ENCODE measurements at places on chromosomes 1 and 21.

DNA sequence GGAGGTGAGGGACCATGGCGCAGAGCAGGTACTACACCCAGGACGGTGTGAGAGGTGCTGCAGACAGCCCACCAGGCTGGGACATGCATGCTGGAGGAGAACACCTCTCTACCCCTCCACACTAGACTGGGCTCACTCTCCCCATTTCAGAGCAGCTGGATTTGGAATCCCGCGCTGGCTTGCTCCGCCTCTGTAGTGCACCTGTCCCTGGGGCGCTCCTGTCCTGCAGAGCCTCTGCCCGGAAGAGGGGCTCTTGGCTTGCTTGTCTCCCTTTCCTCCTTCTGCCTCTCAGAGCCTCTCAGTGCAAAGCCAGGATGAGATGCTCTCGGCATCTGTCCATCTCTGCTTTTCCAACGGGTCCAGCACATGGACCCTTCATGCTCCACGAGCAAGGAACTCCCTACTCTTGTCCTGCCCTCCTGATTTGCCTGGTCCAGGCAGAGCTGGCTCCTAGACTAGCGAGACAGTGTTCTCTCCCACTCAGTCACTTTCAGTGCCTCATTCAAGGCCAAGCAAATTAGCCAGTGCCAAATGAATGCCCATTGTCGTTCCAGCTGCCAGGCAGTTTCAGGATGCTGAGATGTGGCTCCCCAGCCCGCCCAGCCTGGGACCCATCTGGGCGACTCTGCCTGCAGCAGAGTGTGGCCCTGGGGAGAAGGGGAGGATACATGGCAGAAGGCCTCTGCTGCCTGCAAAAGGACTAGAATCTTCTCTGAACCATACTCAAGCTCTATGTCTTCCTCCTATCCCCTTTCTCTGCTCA lies 33.7 kb downstream of the CDCA8 start:
- peak; percentile 50 for DNase-seq

DNA sequence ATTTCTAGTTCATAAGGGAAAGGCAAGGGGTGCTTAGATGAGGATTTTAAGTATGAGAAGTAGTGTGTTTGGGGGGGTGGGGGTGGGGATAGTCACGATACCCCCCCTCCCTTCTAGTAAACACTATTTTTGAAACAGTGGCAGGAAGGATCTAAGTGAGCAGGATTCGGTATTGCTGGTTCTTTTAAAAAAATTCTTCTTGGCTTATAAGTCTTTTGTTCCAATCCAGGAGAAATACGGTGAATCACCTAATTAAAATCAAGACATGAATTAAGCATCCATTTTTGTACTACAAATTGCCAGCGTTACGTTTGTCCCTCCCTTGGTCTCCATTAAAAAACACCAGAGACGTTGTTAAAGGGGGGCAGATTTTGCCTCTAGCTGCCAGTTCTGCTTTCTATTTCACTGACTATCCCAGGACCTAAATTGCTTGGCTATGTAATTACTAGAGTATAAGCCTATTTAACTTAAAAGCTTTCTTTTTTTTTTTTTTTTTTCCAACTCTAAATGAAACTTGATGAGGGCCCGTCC lies 911 bp downstream of the LMO4 start:
- DNase-seq, result no peak

GRCh38 chr1:112937495-112937894 lies 18.5 kb downstream of the SLC16A1 start:
- peak; percentile 52 for DNase-seq

DNA sequence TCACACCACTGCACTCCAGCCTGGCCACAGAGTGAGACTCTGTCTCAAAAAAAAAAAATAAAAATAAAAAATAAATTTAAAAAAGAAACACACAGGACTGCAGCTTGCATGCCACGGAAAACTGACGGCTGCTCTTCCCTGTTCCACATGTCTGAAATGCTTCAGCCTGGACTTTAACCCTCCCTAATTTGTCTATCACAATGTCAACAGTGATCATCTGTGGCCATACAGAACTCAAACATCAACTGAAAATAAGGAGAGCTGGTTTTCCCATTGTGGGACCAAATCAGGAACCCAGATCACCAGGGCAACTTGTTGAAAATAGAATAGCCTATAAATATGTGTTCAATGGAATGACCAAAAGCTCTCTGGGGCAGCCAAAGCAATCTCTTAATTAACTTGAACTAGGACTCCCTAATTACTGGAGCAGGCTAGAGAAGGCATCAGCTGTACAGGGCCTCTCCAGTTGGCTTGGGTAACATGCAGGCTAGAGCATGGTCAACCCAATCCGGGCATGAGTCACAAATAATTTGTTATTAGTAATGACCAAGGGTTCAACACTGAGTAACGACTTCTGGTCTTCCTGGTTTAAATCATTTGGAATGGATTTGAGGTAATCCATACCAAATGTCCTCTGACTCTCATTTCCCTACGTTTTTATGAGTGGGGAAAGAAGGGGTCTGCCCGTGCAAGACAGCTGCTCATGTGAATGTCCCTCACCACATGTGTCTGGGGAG lies 62.7 kb upstream of the KAZN start:
- no peak for DNase-seq

- DNase-seq, result no peak
Measured at GRCh38 chr1:233916706-233917105, 12.2 kb downstream of the SLC35F3 start.

DNA sequence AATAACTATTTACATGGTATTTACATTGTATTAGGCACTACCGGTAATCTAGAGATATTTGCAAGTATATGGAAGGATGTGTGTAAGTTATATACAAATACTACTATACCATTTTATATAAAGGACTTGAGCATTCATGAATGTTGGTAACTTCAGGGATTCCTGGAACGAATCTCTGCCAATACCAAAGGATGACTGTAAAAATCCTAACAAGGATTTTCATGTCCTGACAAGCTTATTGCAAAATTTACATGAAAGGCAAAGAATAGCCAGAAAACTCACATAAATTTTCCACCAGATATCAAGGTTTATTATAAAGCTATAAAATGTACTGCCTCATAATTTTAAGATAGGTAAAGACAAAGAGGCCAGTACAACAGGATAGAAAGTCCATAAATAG lies 325.2 kb upstream of the NRIP1 start:
- no peak for DNase-seq

GRCh38 chr1:167136191-167136614 lies 42.3 kb downstream of the STYXL2 start:
- DNase-seq, result peak; percentile 57
